ENCODE measurements at places on chromosomes 3 and 15.

DNA sequence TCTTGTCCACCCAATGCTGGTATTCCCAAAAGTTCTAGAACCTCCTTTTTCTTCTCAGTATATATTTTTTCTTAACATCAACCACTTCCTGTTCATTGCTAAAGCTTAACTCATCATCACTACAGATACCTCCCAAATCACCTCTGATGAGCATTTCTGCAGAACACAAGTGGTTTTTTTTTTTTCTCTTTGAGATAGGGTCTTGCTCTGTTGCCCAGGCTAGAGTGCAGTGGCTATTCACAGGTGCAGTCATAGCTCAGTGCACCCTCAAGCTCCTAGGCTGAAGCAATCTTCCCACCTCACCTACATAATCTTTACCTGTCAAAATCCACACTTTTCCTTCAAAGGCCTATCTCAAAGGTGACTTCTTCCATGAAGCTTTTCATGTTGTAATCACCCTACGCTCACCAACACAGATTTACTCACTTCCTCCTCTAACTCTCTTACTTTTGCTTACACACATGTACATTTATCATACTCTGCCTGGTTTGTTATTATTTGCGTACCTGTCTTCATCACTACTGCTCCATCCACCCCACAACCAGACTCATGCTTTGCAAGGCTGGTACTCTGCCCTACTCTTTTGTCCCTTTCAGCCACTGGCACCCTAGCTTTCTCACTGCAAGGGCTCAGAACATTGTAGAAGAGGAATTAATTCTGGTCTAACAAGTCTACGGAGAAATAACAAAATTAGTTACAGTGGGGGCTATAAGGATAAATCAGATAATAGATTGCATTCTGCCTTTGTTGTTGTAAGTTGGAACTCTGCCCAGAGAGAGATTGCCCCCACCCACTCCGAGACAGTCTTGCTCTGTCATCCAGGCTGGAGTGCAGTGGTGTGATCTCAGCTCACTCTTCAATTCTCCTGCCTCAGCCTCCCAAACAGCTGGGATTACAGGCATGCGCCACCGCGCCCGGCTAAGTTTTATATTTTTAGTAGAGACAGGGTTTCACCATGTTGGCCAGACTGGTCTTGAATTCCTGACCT is 27.5 kb downstream of the HERC1 start:
- no peak for DNase-seq

- no peak for DNase-seq
These were observed 57.7 kb downstream of the PIK3R4 start for GRCh38 chr3:130688697-130689470.

DNA sequence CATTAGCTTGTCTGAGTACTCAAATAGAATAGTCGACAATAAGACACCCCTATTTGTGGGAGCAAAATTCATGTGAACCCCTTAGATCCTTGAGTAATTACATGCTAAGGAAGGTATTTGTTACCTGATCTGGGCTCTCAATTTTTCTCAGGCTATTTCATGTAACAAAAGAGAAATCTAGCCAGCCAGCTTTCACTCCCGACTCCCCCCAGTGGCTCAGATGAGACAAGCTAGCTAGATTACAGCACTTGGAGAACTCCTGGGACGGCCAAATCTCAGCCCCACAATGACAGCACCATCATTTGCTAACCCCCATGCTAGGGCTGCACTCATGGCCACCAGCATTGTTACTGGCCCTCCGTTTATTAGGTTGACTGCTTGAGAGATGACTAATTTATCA is 41.3 kb downstream of the GLDN start:
- DNase-seq, result no peak

DNA sequence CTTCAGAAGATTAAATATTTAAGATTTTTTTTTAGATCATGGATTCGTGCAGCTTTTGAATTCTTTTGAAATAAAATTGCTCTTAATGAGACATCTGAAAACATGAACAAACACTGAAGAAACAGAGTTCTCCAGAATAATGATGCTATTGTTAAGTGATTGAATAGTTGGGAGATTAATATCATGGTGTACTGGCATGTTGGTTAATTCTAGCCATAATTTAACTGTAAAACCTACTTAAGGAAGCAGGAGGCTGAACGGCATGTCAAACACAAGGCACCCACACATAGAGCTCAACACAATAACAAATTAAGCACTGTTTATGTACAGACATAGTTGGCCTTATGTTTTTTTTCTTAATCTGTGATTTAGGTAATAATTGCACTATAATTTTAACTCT is 185.6 kb downstream of the RBMS3 start:
- DNase-seq, result no peak

- DNase-seq, result no peak
These were observed 83.4 kb downstream of the CD200R1L start for GRCh38 chr3:112763258-112763657.

GRCh38 chr3:155960060-155960459 is 89.6 kb downstream of the GMPS start:
- DNase-seq, result no peak

DNA sequence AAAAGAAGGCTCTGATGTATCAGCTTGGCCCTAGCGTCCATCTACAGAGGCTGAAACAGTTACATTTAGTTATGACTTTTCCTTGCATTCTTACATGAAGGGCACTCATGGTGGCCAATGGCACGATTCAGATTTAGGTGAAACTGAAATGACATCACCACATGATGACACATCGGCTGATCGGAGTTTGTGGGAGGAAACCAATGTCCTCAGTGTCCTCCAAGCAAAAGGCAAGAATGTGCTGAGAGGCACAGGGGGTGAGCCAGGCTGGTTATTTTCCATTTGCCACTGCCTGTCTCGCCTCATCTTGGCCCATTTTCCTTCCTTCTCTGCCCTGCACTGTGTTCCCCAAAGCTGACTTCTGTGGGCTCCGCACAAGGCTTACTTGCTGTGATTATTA is 34.4 kb downstream of the TARS3 start:
- no peak for DNase-seq

DNA sequence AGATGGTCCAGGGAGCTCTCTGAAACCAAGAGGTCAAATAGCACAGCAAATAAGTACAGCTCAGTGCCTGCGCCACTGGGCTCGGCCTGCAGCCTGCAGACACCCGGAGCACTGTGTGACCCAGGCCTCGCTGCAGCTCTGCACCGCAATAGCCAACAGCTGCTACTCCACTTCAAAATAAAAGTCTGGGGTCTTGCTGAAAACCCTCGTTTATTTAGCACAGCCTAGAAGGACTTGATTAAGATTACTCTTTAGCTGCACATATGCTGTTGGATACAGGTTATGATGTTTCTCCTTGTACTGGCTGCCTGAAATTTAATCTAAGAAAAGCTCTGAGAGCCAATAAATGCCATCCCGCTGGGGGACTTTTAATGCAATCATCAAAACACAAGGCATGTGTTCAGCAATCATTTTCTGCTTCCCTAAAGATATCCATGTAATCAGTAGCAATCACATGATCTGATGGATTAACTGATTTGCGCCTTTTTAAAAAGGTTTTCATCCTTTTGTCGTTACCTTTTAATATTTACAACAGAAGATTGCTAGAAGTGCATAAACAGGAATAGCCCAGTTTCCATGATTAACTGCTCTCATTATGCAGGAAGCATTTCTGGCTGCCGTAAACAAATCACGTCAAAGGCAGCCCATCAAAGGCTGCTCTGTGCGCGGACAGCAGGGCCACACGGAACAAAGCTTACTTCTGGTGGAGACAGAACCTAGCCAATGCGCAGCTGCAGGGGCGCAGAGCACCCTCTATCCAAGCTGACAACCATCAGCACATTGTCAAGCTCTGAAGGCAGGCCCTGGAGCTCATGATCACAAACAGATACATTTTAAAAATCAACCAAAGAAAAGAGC is 58.8 kb downstream of the CLASP2 start:
- DNase-seq, result peak; percentile 15

GRCh38 chr3:87082796-87083440 is 92.0 kb upstream of the VGLL3 start:
- no peak for DNase-seq

DNA sequence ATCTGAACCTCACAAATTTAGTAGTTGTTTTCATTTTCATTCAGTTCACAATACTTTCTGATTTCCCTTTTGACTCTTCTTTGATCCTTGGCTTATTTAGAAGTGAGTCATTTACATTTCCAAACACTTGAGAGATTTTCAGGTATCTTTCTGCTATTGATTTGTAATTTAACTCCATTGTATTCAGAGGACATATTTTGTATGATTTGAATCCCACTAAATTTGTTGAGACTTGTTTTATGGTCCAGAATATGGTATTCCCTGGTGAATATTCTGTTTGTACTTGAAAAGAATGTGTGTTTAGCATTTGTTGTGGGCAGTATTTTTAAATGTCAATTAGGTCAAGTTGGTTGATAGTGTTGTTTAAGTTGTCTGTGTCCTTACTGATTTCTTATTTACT is 29.6 kb downstream of the FAN1 start:
- no peak for DNase-seq
